ENCODE measurements at places on chromosomes 11 and 22.

DNA sequence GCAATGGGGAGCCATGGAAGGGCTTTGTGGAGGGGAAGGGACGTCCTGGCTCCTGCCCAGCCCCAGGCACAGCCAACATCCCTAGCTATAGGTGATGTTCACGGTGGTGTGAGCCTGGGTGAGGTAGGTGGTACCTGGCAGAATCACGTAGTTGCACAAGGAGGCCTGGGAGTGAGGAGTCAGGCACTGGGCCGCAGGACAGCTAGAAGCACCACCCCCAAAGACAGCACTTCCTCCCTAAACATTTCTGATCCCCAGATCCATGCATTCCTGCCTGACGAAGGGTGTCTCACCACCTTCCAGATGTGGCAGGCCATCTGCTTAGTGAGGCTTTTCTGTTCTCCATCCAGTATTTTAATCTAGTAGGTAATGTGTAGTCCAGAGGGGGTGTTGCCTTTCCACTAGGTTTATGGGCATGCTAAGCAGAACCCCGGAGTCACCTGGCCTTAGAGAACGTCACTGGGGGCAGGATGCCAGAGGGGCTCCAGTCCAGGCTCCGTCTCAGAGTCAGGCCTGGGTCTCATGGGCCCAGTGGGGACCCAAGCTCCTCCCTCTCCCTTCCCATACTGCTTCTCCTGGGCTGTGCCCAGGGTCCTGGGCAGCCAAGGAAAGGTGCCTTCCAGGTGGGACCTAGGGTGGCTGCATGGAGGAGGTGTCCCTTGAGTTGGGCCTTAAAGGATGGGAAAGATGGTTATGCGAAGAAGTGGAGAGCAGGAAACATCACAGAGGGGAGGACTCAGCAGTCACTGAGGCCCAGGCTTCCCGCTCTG, 56.2 kb downstream of the OTOG start:
- DNase-seq: peak; percentile 11

DNA sequence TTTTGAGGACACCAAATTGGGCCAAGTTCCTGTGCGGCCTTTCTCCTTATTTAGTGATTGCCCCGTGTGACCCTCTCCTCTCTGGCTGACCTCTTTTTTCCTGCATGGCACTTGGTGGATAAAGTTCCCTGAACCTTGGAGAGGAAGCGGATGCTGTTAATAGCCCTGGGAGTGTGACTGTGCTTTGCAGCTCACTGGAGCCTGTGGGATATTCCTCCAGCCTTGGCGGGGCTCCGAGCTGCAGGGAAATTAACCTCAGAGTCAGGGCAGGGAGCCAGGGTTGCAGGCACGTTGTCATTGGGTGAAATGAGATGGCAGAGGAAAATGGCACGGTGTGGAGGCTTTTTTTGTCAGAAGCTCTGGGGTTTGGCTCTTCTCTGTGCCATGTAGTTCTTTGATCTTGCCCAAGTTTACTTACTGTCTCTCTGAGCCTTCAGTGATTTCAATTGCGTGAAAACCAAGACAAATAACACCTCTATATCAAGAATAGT, 965 bp downstream of the OR9Q1 start:
- peak; percentile 75 for DNase-seq

GRCh38 chr11:132202621-132203020, 832.2 kb downstream of the NTM start:
- no peak for DNase-seq

GRCh38 chr11:126547161-126547560, 191.7 kb downstream of the ST3GAL4 start:
- no peak for DNase-seq

DNA sequence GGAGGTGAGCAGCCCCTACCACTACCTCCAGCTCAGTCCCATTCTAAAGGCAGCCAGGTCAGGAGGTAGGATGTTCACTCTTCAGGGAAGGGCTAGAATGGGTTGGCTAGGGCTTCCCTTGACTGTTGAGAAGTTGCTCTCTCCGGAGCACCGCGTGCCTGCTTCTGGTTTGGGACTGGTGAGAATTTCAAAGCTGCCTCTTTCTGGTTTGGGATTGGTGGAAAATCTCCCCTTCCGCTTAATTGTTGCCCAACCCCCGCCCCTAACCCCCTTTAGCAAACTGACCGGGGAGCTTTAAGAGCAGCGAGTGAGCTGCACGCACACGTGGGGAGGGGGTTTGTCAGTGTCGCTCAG, 686 bp downstream of the USP2 start:
- no peak for DNase-seq

DNA sequence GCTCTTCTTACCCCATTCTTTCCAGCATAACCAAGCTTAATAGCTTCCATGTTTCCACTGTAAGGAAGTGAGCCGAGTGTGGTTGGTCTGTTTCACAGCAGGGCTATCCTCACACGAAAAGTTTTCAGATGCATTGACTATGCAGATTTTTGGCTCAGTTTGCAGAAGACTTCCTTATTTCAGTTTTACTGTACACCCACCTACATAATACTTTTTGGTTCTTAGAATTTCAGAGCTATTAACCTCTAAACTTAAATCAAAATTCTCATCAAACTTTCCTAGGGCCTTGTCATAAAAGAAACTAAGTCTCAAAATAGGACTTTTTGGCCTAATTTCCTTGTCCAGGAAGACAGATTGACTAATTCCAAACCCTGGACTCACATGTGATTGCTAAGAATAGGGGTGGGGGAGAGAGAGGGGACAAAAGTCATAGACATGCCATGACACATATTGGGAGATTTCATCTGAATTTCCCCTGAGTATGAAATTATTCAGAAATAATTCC, 7.3 kb upstream of the EHF start:
- DNase-seq: no peak

DNA sequence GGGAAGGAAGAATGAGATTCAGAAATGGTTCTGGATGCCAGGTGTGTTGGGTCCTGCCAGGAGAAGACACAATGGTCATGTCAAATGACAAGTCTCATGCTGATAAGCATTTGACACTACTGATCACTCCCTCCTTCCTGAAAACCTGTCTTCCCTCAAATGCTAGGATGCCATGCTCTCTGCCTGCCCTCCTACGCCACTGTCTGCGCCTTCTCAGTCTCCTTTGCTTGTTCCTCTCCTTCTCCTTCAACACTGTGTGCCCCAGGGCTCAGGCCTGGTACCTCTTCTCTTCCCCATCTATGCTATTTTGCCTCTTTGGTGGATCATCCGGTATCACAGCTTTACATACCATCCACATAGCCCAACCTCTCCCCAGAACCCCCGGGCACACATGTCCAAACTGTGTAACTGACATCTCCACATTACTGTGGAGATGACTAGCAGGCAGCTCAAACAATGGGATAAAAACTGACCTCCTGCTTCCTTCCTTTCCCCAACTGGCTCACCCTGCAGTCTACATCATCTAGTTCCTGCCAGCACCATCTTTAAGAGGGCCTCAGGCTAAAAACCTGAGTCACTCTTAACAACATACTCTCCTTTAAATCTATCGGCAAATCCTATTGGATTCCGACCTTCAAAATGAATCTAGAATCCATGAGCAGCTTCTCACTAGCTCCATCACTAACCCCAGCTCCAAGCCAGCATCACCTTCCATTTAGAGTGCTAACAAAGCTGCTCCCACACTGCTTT, 8.2 kb downstream of the AP1B1 start:
- no peak for DNase-seq

All from femur (tissue), 1 donor.